ENCODE measurements at places on chromosomes 6 and 20.

GRCh38 chr6:30206152-30206551, 7.1 kb downstream of the TRIM26 start:
- DNase-seq, result no peak

GRCh38 chr6:2854396-2854982, 12.8 kb upstream of the SERPINB1 start:
- no peak for DNase-seq

GRCh38 chr6:133033263-133033662, 207.9 kb upstream of the EYA4 start:
- DNase-seq, result no peak

GRCh38 chr20:54118220-54119001, 48.0 kb upstream of the BCAS1 start:
- DNase-seq, result no peak

GRCh38 chr20:618980-619379, 8.9 kb upstream of the TCF15 start:
- DNase-seq, result no peak
